Activated naive CD8-positive, alpha-beta T cell treated with anti-CD3 and anti-CD28 coated beads for 36 hours (primary cell): ENCODE measurements at places on chromosomes 1 and 21. TPM values are rescaled to one million over a fixed set of nuclear protein-coding genes. Genes with fewer than 3 reads are reported as not detected.

The PSMA5 gene
- 247 TPM for total RNA-seq

The TLR5 gene
- 0.19 TPM for total RNA-seq

The VHLL gene
- total RNA-seq, result not detected

The C4BPA gene
- not detected for total RNA-seq

DNA sequence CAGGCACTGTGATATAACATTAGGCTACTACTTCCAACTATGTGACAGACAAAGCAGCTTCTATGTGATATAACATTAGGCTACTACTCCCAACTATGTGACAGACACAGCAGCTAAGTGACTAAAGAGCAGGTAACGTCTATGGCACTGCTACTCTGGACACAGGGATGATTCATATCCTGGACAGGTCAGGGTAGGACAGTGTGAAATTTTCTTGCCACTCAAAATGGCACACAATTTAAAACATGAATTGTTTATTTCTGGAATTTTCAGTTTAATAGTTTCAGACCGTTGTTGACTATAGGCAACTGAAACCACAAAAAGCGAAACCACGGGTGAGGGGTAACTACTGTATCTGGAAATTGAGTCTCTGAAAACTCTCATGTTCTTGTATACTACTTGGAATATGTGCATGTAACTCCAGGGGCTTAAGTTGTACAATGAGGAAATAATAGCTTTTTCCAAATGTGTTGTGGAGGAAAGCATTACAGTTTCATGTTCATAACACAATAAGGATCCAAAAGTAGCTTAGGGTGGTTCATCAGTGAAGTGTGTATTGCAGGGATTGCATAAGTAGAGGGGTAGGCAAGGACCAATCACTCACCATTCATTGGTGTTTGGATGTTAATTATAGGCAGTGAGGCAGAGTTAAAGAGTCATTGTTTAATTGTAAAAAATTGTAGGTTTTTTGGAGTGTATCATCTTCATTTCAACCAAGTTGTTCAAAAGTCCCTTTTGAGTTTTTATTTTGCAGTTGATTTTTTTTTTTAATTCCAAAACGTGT lies 5.3 kb downstream of the DTL start:
- DNase-seq, result no peak

- no peak for DNase-seq
These were observed 109.7 kb downstream of the TSEN15 start for GRCh38 chr1:184161071-184161698.

GRCh38 chr1:152170287-152170905 lies 11.4 kb upstream of the RPTN start:
- DNase-seq, result no peak

GRCh38 chr1:226983247-226983991 lies 43.3 kb downstream of the COQ8A start:
- DNase-seq, result no peak

GRCh38 chr1:28602536-28603439 lies 10.7 kb downstream of the RAB42 start:
- DNase-seq, result no peak

DNA sequence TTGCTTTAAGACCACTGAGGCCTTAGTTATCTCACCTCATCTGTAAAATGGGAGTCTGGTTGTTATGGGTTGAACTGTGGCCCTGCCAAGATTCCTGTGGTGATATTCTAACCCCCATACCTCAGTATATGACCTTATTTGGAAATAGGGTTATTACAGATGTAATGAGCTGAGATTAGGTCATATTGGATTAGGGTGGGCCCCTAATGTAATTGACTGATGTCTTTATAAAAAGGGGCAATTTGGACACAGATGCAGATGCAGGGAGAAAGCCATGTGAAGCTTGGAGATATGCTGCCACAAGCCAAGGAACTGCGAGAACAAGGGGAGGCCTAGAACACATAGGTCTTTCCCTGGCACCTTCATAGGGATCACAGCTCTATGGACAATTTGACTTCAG lies 3.9 kb downstream of the C1orf87 start:
- no peak for DNase-seq

DNA sequence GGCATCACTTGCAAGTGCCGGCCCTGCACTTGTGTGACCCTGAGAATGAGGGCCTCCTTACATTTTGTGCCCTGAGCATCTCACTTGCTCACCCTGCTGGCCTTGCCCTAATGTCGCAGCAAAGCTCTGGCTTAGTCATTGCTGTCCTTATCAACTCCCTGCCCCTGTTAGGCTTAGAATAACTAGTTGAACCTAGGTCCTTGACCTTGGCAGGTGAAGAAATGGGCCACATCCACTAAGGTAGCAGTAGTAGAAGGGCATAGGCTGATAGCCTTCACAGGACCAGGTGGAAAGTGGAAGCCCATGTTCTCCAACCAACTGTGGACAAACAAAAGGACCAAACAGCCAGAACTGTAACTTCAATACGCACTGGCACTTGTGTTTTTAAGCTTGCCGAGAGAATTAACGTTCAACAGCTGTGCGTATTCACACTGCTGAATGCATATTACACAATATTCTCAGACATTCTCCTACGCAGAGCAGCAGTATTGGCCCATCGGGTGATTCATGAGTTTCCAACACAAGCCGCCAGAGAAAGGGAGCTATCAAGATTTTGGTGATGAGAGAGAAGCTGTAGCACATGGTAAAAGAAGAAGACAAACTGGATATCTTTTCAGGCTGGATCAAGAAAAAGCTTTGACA lies 27.7 kb upstream of the PTGFRN start:
- DNase-seq, result peak; percentile 39

DNA sequence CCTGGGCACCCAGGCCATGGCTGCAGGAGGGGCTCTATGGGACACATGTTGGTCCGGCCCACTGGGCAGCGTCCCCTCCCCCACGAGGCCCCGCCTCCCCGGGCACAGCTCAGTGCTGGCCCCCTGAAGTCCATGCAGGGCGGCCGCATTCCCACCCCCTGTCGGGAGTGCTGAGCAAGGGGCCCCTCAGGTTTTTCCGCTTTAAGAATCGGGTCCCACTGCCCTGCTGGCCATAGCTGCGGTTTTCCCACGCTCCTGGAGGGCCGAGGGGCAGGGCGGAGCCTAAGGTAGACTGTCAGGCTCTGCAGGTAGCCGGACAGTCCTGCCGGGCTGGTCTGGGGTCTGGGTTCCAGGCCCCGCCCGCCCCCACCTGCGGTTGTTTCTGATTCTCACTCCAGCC lies 43.5 kb upstream of the CCDC27 start:
- no peak for DNase-seq

GRCh38 chr1:171486048-171486519 lies 754 bp downstream of the PRRC2C start:
- peak; percentile 74 for DNase-seq

GRCh38 chr1:193083365-193084088 lies 21.7 kb downstream of the GLRX2 start:
- no peak for DNase-seq

DNA sequence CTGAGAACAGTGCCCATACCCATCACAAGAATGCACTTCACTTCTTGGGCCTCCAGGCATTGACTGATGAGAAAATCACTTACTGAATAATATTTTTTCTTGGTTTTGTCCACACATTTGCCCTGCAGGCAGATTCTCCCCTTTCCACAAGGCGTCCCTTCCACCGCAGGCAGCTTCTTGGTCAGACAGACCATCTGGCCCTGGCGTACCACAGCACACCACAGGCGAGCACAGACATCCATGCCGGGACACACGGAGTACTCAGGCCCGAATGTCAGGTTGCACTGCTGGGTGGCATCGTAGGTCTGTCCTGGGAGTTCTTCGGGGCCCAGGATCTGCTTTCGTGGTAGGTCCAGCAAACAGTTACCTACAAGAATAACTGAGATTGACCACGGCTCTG lies 32.5 kb downstream of the ADAMTS5 start:
- DNase-seq, result no peak

DNA sequence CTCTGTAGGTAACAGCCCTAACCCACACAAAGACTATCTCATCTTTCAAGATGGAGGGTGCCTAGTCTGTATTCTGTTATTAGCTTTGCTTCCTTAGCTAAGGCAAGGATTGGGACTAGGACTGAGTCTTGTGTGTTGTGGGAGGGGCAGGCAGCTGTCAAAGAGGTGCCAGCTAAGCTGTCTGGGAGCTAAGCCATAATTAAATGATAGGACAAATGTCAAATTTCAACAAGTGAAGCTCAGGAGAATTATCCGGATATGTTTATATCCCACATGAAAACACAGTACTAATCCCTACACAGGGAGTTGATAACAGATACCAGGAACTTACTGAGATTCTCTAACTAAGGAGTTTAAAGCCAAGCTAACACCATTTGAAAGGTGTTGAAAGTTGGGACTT lies 70.5 kb upstream of the NGF start:
- DNase-seq, result no peak

DNA sequence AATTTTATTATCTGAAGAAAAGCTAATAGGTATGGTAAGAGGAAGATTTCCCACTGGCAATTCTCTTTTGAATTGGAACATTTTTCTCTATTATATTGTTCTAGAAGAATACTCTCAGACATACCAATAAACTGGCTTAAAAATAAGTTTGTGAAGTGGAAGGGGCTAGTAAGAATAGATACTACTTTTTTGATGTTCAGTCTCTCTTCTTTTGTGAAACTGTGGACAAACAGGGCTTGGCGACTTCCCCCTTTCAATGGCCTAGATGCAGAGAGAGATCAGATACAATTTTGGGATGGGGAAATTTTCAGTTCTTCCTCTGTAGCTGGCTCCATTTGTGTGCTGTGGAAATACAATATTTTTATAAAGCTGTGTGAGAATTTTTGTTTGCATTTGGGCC lies 2.5 kb downstream of the PBX1 start:
- DNase-seq, result no peak

DNA sequence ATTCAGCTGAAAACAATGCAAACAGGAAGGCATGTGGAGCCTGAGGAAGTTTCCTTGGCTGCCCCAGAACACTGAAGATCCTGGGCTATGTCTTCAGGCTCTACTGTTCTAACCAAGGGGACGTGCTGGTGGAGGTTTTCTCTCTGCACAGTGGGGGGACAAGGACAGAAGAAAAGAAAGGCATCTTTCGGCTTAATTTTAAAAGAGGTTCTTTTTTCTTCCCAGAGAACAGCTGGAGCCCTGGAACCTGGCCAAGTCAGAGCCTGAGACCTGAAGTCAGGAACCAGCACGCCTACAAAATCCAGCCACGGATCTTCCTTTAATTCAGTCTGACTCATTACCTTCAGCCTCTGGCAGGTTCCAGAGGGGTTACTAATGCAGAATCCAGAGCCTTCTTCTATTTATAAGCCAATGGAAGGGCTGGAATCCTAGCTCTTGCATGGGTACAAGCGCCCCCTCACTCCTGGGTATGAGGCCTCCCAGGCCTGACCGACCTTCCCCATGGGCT lies 19.8 kb downstream of the CTNNBIP1 start:
- DNase-seq, result no peak

DNA sequence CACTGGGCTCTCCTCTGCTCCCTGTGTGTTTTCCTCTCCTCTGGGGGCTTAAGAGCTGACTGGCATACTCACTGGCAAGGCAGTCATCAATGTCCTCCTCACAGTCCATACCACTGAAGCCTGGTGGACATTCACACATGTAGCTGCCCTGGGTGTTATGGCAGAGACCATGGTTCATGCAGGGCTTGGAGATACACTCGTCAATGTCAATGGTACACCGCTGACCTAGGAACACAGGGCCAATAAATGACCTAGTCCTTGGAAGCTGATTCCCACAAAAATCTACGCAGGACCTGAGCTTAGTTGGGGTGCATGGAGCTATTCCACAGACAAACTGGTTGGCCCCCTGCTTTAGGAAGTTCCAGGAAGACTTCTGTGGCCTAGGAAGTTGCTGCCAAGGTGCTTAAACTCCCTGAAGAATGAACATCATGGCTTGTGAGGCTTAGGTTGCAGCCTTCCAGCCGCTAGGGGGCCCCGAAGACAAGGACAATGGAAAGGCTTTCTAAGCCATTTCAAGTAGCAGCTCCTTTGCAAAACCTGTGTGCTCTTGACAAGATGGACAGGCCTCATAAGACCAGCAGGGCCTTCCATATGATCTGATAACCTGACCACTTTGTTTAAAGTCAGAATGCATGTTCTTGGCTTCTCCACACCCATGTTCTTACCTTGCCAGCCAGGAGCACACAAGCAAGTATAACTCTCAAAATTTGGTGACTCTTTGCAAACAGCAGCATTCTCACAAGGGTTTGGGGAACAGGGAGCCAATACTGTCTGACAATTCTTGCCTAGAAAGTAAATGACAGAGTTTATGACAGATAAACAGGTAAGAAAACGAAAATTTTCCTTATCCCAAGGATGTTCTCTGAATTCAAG lies 52.3 kb upstream of the ADAM30 start:
- DNase-seq, result peak; percentile 63

- DNase-seq, result no peak
These were observed 132.5 kb upstream of the CACHD1 start for GRCh38 chr1:64337475-64337874.

DNA sequence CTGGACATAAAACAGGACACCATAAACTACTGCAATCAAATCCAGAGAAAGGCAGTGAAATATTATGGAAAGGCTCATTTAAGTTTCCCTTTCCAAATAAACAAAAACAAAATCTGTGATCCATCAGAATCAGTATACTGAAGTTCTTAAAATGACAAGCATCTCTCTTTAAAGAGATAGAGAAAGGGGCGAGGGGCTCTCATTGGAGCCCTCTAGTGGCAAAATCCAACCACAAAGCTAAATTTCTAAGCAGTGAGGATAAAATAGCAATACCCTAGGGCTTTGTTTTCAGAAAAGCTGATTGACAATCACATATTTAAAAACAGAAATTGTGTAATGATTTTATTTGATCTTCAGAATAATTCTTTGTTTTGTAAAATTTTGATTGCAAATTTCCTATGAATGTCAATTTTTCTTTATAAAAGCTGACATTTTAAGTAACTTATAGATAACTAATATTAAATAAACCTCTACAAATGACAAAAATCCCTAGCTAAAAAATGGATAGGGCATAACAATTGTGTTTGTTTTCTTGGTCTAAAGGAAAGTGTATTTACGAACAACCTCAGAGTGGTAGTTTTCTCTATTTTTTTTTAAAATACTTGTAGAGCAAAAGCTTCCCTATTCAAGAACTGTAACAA lies 138.2 kb downstream of the COL24A1 start:
- DNase-seq, result no peak

- DNase-seq, result no peak
These were observed 17.0 kb downstream of the GPBP1L1 start for GRCh38 chr1:45669379-45669778.

- DNase-seq, result no peak
These were observed 141.5 kb downstream of the KAZN start for GRCh38 chr1:14740016-14740415.

DNA sequence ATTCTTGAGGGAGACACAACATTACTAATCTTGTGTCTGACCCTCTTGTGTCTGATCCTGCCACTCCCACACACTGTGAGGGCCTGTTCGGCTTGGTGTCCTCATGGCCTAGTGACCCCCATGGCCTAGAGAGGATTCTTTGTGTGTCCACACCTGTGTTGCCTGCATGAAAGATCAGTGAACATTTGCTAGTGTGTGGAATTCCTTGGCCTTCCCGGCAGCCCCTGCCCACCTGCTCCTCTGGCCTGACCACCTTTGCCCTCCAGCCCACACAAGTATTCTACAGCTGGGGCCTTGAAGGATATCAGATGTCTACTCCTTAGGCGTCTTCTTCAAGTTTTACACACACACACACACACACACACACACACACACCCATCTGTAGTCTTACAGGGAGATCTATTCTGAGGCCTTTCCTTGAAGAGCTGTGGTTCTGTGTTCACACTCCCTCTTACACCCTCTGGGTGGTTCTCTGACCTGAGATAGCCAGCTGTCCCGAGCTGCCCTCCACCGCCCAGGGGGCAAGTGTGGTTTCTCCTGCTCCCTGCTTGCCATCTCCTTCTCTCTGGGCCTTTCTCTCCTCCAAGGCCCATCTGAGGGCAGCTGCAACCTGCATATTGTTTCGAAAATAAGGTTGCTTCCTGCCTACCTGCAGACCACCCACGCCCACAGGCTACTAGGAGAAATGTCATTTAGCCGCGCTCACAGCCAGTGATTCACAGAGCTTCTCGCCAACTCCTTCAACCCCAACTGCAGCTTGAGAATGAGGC lies 45.4 kb downstream of the CD247 start:
- DNase-seq, result peak; percentile 66
